SJSA1 (cell line): ENCODE measurements at places on chromosomes 4 and X.
A peak's percentile ranks its signal among the peaks of the same experiment; 100 is the strongest.

DNA sequence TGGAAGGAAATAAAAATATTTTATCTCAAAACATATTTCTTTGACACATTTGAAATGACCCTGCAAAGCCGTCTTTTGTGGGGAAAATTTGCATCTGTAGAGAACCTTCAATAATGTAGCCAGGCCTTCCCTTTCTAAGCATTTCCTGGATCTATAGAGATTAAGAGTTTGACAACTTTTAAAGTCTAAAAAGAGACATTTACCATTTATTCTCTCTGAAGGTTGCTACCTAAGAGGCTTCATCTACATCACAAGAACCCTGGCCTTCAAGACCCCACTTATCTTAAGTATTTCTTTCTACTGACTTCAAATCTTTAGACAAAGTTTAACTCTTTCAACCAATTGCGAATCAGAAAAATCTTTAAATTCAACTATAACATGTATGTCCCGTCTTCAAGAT, 1639.8 kb downstream of the RPA4 start:
- no peak for DNase-seq

DNA sequence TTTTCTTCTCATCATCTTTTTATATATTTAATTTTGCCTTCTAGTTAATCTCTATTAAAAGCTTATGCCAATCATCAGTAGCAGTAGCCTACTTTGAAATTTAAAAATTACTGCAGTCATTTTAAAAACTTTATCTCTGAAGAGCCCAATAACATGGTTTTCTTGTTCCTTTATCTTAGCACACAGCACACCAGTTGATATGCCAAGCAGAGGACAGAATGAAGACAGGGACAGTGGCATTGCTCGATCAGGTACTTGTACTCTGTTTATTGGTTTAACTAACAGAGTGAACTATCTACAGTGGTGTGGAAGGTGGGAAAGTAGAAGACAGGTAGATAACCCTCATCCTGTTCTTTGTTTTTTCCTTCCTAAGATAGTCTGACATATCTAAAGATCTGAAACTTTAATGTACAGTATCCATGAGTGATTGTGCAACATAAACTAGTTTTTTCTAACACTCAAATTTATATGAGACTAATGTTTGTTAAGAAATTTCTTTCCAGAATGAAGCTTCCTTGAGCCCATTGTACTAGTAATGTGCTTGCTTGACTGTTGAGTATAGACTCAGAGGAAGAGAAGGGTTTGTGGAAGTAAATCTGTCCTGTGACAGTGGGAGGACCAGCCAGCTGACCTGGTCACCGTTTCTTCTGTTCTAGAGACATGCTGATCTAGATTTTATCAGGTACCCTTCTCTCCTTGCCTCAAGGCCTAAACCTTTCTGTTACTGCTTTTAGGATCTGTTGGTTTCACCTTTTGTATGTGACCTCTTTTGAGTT, 66.6 kb downstream of the FNIP2 start:
- DNase-seq, result no peak

- DNase-seq, result no peak
Observed at GRCh38 chr4:59969909-59970308, 1230.2 kb upstream of the ADGRL3 start.

- DNase-seq, result no peak
Observed at GRCh38 chr4:39698424-39699009, 581 bp downstream of the UBE2K start.

- no peak for DNase-seq
Observed at GRCh38 chr4:171714791-171715454, 98.3 kb upstream of the GALNTL6 start.

DNA sequence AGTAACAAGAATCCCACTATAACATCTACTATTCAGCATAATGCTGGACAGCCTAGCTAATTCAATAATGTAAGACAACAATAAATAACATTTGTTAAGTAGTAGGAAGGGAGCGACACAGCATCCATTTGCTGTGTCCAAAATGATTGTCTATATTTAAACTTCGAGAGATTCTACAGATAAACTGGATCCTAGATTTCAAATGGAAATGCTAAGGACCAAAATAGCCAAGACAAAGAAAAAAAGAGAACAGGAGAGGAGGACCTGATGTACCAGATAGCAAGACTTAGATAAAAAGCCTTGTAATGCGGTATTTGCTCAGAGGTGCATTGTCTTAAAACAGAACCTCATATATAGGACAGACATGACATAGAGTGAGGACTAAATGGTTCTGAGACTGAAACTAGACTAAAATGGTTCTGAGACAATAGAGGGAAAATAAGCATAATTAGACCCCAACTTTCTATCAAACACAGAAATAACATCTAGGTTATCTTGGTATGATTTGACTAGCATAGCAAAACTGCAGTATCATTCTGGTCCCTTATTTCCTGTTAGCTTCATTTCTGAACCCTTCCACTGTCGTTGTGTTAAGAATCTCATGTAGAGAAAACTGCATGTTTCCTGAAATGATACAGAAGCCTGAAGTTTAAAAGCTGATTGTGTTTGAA, 3.8 kb downstream of the HPGDS start:
- no peak for DNase-seq

DNA sequence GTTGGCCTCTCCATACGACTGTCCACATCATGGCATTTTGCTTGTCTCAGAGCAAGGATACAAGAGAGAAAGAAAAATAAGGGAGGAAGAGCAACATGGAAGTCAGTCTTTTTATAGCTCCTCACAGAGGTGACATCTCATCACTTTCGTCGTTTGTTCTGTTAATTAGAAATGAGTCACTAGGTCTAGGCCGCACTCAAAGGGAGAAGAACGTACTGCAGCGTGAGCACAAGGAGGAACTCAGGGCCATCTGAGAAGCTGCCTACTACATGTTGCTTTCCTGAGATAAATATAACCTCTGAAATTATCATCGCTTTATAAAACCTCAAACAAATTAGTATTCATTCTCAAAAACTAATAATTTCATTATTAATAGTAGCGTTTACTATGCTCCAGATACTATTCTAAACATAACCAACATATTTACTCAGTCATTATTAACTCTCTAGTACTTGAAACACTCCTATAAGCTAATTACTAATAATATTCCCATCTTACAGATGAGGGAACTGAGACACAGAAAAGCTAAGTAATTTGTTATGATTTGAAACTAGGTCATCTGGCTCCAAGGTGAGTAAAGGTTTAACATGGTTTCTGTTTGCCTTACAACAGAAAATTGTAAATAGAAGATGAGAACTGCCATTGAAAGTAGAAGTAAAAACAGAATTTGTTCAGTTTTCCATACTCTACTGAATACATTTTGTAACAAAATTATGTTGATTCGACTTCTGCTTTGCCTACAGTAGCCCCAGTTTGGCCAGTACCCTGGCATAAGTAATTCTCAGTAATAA, 213.2 kb upstream of the UGT8 start:
- DNase-seq, result no peak

- DNase-seq, result peak; percentile 33
Observed at GRCh38 chrX:119605464-119606279, 552 bp downstream of the NKRF start.
